Stimulated activated CD8-positive, alpha-beta memory T cell treated with anti-CD3 and anti-CD28 coated beads, Interleukin-7, amount 100 ng/mL, for 24 hours (primary cell): ENCODE measurements at places on chromosomes 7 and 10.

DNA sequence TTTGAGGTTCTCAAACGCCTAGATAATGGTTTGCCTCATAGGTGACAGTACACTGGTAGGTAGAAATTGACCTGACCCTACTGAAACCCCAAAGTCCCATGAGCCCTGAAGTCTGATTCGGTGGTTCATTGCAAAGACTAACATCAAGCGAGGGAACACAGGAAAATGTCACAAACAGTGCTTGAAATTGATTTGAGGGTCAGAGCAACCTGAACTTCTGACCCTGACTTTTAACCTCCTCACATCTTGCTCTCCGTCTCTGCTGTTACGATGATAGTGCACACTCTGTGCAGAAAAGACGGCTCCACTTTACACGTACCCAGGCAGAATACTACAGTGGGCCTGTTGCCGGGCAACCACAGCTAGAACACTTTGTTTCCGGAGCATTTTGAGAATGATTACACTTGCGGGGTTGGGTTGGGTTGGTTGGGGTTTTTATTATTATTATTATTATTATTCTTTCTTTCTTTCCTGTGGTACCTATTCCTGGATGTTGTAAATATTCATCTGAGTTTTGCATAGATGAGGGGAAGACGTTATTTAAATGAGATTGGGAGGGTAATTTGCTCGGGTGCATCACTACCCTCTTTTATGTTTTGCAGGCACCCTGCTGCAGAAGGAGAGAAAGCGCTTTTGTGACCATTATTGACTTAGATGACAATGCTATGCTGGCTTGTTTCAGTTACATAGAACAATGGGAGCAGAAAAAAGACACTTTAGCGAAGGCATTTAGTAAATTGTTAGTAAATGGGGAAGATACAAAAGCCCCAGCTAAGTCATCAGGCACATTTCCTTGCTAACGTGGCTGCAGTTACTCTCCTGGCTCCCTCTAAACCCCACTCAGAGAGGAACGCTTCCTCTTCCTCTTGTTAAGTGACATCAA, 438.1 kb upstream of the NRP1 start:
- DNase-seq, result no peak

GRCh38 chr7:48183370-48183743, 12.1 kb downstream of the ABCA13 start:
- DNase-seq, result no peak

- DNase-seq, result no peak
Observed at GRCh38 chr7:75599244-75599781, 107.2 kb downstream of the SPDYE5 start.

- DNase-seq, result no peak
Observed at GRCh38 chr10:47346581-47347302, 1.4 kb upstream of the RBP3 start.

- DNase-seq, result no peak
Observed at GRCh38 chr7:117427258-117427701, at the start of gene ASZ1. ASZ1 (minus strand) TSS chr7:117427493; CDS start chr7:117427460, 33 bp downstream.

DNA sequence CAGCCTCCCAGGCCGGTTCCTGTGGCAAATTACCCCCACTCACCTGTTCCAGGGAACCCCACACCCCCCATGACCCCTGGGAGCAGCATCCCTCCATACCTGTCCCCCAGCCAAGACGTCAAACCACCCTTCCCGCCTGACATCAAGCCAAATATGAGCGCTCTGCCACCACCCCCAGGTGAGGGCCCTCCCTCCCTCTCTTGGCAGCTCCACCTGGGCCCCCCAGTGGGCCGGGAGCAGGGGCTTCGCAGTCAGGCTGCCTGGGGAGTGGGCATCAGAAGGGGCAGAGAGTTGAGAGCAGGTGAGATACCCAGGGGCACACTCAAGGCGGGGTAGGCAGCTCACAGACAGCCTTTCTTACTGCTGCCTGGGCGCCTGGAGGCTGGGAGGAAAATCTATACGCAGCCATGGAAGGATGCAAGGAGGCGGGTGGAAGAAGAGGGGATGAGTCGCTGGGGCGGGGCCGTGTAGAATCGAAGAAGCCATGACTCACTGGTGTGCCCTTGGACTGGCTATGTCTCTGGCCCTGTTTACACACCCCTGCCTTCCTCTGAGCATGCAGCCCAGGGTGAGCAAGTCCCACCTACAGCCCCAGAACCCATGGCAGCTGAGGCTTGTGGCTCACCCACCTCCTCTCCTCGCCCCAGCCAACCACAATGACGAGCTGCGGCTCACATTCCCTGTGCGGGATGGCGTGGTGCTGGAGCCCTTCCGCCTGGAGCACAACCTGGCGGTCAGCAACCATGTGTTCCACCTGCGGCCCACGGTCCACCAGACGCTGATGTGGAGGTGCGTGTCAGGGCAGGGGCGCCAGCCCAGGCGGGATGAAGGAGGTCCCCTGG, 48.6 kb upstream of the PPIF start:
- no peak for DNase-seq

- no peak for DNase-seq
Observed at GRCh38 chr7:73449422-73449821, 15.8 kb downstream of the FZD9 start.

GRCh38 chr10:72712136-72712535, 20.2 kb downstream of the MCU start:
- no peak for DNase-seq

DNA sequence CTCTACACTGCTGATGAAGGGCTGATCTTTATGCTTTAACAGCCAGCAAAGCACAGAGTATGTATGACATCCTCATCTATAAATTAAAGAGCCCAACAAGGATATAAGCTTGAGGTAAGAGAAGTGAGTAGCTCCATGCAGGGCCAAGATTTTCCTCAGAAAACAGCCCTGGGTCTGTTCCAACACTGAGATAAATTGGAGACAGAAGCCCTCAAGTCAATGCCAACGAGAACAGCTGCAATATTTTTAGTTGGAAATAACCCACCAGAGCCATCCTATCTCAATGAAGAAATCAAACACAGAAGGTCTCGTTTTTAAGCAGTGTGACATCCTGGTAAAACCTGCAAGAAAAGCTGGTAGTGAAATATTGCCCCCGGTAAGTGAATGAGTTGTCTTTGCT, 297.0 kb upstream of the AUTS2 start:
- DNase-seq, result no peak

DNA sequence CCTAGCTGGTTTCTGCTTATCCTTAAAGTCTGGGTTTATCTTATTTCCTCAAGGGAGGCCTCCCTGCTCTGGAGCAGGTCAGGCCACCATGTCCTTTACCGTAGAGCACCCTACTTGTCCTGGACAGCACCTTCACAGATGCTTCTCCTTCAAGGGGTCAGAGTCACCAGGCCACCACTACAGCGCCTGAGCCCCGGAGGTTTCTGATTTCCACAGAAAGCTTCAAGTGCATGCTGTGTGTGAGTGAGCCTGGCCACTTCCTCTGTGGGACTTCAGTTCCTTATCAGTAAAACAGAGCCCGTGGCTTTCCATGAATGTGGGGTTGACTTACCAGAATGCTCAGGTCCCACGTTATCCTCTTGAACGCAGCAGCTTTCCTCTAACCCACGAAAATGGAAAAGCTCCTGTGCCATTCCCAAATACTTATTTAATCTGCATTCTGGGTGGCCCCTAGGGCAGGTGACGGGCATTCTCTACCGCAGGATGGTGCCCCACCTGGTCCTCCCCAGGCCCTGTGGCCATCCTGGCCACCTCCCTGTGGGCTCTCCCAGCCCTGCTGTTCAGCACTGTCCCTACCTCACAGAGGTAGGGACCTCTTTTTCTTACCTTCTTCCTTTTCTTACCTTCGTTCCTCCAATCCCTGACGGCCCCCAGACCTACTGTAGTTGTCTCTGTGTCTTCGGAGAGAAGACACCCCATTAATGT, 1.4 kb upstream of the DOCK1 start:
- no peak for DNase-seq

DNA sequence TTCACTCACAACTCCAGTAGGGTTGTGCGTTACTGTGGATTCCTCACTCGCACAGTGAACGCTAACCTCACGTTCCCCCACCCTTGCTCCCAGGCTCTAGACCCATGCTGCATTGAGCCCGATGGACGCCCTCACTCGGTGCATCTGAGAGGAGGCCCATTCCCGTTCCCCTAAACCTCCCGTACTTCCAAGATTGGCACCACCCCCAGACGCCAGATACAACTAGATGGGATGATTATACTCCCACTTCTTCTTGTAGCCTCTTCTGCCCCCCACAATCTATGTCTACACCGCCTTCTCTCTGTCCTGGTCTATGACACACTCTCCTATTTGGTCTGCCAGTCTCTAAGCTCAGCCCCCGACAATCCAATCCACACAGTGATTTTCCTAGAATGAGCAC, 57.3 kb upstream of the NCAPG2 start:
- DNase-seq, result no peak

DNA sequence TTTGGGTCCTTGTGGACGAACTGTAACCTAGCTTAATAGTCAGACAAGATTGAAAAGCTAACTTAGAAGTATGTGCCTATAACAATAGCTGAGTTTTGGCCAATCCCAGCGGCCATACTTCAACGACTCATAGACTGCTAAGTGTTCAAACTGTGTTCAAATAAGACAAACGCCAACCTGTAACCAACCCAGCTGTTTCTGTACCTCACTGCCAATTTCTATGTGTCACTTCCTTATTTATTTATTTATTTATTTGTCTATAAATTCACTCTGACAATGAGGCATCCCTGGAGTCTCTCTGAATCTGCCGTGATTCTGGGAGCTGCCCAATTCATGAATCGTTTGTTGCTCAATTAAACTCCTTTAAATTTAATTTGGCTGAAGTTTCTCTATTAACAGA, 21.7 kb downstream of the ST8SIA6 start:
- no peak for DNase-seq

DNA sequence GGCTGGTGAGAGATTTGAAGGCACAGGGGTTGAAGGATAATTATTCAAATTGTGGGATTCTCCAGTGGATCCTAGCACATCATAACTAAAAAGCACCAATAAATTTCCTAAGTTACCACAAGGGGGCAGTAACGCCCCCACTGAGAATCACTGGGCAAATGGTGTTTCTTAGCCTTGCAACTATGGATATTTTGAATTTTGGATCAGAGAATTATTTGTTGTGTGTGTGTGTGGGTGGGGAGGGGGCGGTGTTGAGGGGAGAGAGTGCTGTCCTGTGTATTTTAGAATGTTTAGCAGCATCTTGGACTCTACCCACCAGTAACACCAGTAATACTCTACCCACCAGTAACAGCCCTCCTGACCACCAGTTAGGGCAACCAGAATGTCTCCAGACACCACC, 63.3 kb upstream of the PRKG1 start:
- DNase-seq, result no peak

DNA sequence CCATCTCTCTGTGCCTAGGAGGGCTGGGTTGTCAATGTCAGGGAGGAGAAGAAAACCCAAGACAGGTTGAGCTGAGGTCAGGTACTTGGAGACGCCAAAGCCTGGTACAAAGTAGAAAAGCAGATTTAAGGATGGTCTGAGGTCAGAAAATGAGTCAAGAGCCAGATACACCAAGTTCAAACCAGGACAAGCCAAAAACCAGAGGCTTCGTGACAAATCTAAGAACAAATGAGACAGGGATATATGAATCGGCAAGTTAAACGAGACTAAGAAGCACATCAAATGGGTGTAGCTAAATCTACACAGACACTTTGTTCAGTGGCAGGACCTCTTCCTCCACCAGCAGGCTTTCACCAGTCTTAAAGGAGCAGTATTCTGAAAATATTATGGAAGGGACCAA, 34.2 kb downstream of the C7orf33 start:
- no peak for DNase-seq

DNA sequence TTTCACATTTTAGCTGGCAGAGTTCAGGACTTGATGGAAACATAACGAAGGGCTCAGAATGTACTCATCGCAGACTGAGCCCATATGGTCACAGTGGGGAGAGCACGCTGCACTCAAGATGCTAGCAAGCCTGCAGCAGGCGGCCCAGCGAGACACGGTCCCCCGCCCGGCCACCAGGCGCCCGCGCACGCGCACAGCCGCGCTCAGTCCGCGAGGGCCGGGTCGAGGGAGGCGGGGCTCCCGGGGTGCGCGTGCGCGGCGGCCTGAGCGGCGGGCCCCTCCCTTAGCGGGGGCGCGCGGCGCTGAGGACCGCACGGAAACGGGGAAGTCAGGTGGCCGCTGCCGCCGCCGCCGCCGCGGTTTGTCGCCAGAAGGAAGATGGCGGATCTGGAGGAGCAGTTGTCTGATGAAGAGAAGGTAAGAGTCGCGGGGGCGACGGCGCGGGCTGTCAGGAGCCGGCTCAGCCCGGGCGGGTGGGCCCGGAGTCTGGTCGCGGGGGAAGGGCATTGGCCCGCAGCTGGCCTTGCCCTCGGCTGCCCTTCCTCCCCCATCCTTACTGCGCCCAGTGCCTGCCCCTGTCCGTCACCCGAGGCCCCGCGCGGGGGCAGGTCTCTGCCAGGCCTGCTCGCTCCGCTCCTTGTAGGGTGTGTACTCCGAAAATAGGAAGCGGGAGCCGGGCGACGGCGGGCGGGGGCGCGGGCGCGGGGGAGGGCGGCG, at the start of gene CAPZA2:
Gene CAPZA2 (plus strand): TSS at position 354 of the 717 bp plus-strand sequence. CDS start 25 bp downstream, at position 379.
- DNase-seq, result peak; percentile 83

- no peak for DNase-seq
Observed at GRCh38 chr7:23276376-23276775, 22.8 kb upstream of the MALSU1 start.

- DNase-seq, result no peak
Observed at GRCh38 chr10:105797234-105797890, 1156.3 kb downstream of the SORCS3 start.

GRCh38 chr7:138890499-138891445, 90.4 kb downstream of the KIAA1549 start:
- DNase-seq, result no peak

DNA sequence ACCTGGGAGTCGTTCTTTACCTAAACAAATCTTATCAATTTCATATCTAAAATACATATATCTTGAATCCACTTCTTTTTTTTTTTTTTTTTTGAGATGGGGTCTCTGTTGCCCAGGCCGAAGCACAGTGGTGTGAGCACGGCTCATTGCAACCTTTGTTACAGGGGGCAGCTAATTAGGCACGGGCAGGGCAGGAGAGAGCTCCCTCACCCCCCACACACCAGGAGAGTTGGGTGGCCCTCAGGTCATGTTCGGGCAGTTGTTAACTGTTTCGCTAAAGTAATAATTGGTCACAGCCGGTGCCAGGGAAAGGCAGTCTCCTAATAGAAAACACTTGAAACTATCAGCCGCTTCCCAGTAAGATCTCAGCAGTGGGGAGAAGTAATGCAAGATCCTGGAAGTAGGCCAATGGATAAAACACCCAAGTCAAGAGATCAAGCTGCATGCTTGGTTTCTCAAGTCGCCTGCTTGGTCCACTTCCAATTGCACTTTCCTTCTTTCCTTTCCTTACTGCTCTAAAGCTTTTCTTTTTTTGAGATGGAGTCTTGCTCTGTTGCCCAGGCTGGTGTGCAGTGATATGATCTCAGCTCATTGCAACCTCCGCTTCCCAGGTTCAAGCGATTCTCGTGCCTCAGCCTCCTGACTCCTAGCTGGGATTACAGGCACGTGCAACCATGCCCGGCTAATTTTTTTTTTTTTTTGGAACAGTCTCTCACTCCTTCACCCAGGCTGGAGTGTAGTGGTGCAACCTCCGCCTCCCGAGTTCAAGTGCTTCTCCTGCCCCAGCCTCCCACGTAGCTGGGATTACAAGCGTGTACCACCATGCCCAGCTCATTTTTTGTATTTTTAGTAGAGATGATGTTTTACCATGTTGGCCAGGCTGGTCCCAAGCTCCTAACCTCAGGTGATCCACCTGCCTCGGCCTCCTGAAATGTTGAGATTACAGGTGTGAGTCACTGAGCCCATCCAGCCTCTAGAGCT, 21.3 kb upstream of the EFCAB10 start:
- no peak for DNase-seq

- DNase-seq, result no peak
Observed at GRCh38 chr7:80259-81067, 111.9 kb upstream of the FAM20C start.
